ENCODE measurements at places on chromosomes 4 and X.
A peak's percentile ranks its signal among the peaks of the same experiment; 100 is the strongest.

GRCh38 chr4:2500547-2500946 lies 31.6 kb downstream of the RNF4 start:
- DNase-seq: no peak

- no peak for DNase-seq
Measured at GRCh38 chrX:1099146-1099770, 113.2 kb downstream of the CRLF2 start.

- no peak for DNase-seq
Measured at GRCh38 chr4:140672416-140672815, 83.8 kb downstream of the TBC1D9 start.

GRCh38 chr4:139554893-139555704 lies 920 bp downstream of the SETD7 start:
- peak; percentile 48 for DNase-seq

DNA sequence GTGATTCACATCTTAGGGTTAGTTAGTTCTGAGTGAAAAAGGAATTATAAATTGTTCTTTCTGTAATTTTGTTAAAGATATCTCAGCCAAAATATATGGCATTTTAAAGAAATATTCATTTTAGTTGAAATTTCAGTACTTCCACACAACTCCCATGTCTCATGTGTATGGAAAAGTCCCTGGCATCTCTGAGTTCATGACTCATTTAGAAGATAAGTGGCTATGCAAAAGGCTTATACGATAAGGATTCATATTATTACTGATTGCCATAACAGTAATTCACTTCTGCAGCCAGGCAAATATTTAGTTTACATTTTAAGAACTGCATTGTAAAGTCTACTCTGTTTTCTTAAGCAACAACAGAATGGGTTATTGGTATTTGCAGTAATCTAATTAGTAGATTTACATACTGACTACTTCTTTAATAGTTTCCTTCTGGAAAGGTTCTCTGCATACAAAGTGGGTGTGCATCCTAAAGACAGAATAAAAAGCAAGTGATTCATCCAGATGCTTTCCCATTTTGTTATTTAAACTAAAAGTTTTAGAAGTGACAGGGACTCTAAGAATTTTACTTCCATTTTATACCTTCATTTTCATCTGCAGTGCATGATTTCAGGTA lies 682.4 kb upstream of the PABPC4L start:
- no peak for DNase-seq

DNA sequence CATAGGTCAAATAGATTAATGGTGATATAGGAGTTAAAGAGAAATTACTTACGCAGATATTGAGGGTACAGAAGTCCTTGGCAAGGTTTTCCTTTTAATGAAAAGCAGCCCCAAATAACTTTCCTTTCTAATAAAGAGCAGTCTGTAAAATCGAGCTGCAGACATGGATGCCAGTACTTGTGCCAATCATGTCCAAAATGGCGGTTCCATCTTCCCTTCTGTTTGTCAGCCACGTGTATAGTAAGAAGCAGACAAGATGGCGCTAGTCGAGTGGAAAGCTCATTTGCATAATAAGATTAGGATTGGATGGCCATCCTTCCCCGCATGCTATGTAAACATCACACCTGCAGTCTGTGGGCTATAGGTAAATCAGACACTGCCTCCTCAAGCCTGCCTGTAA lies 68.5 kb downstream of the FGFBP1 start:
- DNase-seq: no peak

GRCh38 chr4:7120341-7120740 lies 52.5 kb upstream of the GRPEL1 start:
- DNase-seq: no peak

DNA sequence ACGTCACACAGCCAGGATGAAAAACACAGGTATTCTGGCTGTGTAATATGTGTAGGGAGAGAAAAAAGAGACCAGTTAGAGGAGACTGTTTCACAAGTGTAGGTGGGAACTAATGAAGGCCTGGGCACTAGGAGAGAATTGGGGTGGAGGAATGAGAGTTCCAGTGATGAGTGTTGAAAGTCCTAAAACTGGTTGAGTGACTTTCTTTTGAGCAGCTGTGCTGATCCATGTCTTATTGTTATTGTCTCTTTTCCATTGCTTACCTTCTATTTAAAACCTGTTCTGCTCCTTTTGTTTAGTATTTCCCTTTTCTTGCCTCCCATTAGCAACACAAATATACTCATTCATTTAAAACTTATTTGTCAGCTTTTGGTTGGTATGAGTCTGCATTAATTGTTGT lies 88.7 kb downstream of the PDLIM5 start:
- DNase-seq: no peak

DNA sequence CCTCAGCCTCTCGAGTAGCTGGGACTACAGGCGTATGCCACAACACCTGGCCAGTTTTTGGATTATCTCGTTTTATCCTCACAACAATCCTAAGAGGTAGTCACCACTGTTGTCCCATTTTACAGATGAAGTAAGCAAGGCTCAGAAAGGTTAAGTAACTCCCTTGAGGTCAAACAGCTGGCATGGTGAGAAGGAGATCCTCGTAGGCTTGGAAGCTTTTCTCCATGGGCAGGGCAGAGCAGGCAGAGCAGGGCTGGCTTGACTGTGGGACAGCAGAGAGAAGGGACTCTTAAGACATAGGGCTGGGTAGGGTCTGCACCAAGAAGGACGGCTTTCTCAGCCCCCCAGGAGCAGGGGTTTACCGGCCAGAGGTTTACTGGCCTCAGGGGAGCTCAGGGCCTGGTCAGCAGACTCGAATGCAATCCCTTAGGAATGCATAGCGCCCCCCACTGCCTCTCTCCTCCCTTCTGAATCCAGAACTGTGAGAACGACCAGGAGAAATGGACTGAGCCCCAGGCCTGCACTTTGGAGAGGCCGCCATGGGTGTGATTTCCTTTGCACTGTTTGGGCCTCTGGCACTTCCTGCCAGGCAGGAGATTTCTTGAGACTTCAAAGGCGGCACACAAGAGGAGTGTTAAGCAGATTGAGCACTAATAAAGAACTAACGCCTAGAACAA lies 14.0 kb upstream of the CDKN2AIP start:
- no peak for DNase-seq

- no peak for DNase-seq
Measured at GRCh38 chr4:122652379-122652778, 31.5 kb upstream of the IL21 start.

GRCh38 chr4:40579983-40580382 lies 49.7 kb downstream of the RBM47 start:
- DNase-seq: no peak

DNA sequence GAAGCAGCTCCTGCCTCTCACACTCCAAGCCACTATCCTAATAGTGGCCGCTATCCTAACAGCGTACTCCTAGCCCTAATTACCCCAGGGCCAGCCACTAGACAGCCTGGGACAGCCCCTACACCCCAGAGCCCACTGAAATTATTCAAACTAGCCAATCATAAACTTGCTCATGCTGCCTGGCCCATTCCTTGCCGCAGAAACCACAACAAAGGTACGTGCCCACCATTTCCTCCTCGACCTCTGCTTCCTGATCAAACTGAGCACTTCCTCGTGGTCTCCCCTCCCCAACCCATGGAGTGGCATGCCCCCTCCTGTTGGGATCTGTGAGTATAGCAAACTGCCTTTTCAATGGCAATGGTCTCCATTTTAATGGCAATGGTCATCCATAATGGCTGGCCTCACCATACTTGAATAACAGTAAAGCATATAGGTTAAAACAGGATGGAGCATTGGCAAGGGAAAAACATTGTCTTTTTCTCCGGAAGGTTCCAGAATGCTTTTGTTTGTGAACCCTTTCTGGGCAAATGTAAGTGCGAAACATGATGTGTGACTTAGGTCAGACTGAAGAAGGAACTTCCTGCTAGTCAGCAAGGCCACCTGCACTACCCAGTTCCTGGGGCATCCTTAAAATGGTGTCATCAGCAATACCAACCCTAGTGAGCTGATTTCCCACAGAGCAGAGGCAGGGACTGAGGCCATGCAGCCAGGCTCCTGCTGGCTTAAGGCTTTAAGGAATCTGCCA lies 107.1 kb upstream of the ATP6AP2 start:
- DNase-seq: no peak

DNA sequence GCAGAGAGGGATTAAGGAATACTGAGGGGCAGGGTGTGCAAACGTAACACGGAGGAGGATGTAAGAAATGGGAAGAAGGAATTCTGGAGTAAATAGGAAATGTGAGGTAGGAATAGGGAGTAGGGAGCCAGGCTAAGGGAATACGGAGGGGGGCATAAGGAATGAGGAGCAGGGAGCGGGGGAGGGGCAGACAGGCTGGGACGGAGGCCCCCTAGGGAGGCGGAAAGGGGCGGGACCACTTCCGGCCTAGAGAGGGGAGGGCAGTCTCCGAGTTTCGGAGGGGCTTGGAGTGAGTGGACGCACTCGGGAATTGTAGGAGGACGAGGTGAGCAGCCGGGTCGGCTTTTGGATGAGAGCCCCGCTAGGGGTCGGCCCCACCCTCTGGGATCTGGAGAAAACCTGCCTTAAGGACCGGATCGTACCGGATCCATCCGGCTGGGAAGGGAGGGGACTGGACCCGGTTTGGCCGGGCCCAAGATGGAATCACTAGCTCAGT lies 612 bp downstream of the MAGED2 start:
- DNase-seq: no peak

Data from glomerular endothelial cell (primary cell).